ENCODE measurements at places on chromosomes 11 and 22.

- DNase-seq: no peak
Observed at GRCh38 chr11:94678901-94679300, 89.3 kb upstream of the AMOTL1 start.

DNA sequence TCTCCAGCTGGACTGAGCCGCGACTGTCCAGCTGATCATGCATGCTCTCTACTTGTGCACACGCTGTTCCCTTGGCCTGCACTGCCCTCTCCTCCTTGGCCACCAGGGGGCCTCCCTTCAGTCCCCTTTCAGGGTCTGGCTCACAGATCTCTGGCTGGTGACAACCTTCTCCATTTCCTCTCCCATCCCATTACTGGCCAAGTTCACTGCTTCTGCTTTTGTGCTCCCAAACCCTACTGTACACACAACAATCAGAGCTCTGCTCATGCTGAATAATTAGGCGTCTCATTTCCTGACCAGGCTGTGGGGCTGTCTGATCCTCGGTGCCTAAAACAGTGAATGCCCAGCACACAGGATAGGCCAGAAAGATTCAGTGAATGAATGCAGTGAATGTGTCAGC is 224.0 kb upstream of the NARS2 start:
- DNase-seq: no peak

- DNase-seq: no peak
Observed at GRCh38 chr11:36469063-36469462, 41.0 kb downstream of the TRAF6 start.

- no peak for DNase-seq
Observed at GRCh38 chr11:14617241-14618027, 26.2 kb upstream of the PDE3B start.

DNA sequence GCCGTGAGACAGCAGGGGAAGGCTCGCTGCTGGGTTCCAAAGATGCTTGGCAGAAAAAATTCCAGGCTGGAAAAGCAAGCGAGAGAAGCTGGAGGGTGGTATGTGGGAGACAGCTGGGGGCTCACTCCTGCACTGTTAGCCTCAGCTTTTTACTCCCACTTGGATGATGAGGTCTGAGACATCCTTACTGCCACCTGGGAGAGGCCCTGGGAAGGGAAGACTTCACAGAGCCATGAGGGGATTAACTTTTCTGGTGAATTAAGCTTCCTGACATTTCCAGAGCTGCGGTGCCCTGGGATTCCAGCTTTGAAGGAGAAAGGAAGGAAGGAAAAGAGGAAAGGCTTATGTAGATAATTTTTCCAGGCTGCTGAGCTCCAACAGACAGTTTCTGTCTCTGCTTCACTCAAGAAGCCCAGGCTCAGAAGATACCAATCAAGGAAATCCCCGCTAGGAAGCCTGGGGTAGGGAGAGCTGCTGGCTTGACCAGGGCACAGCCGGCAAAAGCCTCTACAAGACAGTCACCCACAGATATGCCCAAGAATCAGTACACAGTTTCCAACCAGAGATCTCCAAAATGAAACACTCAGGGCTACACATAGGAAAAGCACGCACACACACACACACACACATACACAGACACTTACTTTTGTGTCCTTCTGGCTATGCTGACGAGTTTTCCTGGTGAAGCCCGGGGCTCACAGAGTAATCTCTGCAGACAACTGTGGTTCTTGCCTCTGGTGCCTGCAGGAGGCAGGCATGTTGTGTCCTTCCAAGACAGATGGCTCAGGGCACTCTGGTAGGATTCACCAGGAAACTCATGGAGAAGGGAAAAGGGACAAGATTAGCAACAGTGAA is 907 bp downstream of the MCHR1 start:
- DNase-seq: no peak

DNA sequence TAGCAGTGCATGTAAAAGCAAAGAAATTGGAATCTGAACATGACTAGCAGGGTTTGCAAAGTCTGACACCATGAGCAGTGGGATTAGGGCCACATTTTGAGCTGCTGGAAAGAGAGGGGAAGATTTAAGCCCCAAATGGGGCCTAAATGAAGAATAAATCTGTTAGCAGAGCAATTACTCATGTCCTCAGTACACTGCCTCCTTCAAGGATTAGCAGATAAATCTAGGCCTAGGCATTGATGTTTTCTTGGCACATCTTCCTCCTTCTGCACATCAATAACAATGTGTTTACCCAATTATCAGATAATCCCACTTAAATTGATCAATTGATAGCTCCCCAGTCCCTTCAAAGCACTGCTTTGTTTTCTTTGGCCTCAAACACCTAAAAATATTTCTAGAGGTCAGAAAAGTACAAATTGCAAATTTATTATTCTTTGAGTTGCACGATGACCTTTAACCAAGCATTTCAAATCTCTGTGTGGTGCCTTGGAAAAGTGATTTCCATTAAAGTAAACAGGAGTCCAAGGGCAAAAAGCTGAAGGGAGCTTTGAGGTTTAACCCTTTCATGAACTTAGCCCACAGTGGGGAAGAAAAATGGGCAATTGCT is 514.7 kb upstream of the CHORDC1 start:
- peak; percentile 55 for DNase-seq

DNA sequence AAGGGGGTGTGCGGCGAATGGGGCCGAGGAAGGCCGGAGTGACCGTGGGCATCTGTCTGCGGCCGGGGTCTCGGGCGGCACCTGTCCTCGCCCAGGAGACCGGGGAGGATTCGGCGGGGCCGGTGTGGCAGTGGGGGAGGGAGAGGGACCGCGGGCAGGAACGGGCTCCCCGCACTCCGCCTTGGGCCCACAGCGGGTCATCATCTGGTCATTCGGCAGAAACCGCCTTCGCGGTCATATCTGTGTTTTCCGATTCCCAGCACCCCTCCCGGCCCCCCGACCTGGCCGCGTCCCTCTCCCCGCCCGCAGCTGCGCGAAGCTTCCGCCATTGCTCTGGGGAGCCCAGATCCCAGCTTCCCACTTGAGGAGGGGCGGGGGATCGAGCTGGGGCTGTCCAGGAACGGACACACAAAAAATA is 824 bp upstream of the CBX6 start:
- DNase-seq: no peak

GRCh38 chr11:75477614-75477935 is 44.6 kb upstream of the KLHL35 start:
- DNase-seq: no peak

GRCh38 chr11:68749229-68750123 is 1.8 kb downstream of the TESMIN start:
- no peak for DNase-seq

- DNase-seq: no peak
Observed at GRCh38 chr22:27298332-27298731, 503.2 kb downstream of the MN1 start.

DNA sequence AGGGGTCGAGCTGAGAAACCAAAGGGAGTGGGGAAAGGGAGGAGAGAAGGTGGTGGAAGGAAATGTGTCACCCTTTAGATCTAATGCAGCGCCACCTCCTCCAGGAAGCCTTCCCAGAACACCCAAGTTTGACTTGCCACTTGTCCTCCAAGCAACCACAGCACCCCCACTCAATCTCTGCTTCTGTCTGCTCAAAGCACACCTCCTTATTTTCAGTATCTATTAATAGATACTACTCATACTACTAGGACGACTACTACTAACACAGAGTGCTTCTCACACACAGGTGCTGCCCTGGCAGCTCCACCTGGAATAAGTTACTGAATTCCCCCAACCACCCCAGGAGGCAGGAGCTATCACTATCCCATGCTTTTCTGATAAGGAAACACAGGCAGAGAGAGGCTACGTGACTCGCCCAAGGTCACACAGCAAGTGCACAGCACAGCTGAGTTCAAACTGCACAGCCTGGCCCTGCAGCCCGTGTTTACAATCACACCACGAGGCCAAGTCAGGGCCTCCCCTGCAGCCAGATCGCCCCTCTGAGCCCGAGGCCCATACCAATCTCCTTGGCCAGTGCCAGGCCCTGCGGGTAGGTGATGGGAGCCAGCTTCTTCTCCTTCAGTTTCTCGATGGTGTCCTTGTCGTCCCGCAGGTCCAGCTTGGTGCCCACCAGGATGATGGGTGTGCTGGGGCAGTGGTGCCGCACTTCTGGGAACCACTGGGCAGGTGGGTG is 13.2 kb downstream of the RAC2 start:
- no peak for DNase-seq

GRCh38 chr11:78622666-78623065 is 48.0 kb upstream of the NARS2 start:
- no peak for DNase-seq

GRCh38 chr11:117669062-117669461 is 128.0 kb downstream of the DSCAML1 start:
- DNase-seq: no peak

DNA sequence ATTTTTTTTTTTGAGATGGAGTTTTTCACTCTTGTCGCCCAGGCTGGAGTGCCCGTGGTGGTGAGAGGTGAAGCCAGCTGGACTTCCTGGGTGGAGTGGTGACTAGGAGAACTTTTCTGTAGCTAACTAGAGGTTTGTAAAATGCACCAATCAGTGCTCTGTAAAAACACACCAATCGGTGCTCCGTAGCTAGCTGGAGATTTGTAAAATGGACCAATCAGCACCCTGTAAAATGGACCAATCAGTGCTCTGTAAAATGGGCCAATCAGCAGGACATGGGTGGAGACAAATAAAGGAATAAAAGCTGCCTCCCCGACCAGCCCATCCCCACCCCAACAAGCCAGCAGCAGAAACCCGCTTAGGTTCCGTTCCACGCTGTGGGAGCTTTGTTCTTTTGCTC is 4.4 kb upstream of the RAPSN start:
- no peak for DNase-seq
